Activated CD8-positive, alpha-beta memory T cell treated with anti-CD3 and anti-CD28 coated beads for 36 hours (primary cell): ENCODE measurements at places on chromosomes 2 and 18. TPM values are rescaled to one million over a fixed set of nuclear protein-coding genes. Genes with fewer than 3 reads are reported as not detected.

The ETAA1 gene
- total RNA-seq: 11.7 TPM

The PRKAG3 gene
- total RNA-seq: not detected

The CRYBA2 gene
- total RNA-seq: not detected

The RPS27A gene
- 1,085 TPM for total RNA-seq

The MALL gene
- total RNA-seq: 0.65 TPM
